Bronchial smooth muscle cell (primary cell): ENCODE measurements at places on chromosomes 11 and 22. TPM values are rescaled to one million over a fixed set of nuclear protein-coding genes. Genes with fewer than 3 reads are reported as not detected.

The TRPM5 gene
- total RNA-seq: 0.09 TPM in 1 of 2 replicates, not detected in the other

The TMEM218 gene
- total RNA-seq: 23.3 and 24.5 TPM in 2 replicates

The SCGB2A2 gene
- not detected in 2 replicates for total RNA-seq

The MUC2 gene
- not detected in 2 replicates for total RNA-seq

The PTPN5 gene
- not detected in 2 replicates for total RNA-seq

The MMP3 gene
- total RNA-seq: 0.52 and 19.1 TPM in 2 replicates
